Suppressor macrophage treated with lipopolysaccharide for 1 hour (primary cell): ENCODE measurements at places on chromosomes 3 and 15.

DNA sequence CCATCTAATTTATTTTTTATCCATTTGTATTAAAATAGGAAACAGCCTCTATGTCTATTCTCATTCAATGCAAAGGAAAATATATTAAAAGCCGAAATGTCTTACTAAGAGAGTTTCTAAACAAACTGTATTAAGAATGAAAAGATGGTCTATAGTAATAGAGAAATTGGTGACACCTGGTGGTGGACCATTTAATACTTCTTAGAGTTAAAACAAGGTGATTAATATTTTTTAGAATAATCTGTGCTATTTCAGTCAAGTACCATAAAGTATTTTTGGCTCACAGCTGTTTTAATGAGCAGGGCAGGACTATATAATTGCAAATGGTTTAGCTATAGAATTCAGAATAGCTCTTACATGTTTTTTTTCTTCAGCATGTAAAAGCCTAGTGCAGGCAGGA, 55.7 kb downstream of the SYNPR start:
- DNase-seq = no peak

GRCh38 chr3:128385080-128385832, 81.4 kb downstream of the DNAJB8 start:
- DNase-seq = no peak

DNA sequence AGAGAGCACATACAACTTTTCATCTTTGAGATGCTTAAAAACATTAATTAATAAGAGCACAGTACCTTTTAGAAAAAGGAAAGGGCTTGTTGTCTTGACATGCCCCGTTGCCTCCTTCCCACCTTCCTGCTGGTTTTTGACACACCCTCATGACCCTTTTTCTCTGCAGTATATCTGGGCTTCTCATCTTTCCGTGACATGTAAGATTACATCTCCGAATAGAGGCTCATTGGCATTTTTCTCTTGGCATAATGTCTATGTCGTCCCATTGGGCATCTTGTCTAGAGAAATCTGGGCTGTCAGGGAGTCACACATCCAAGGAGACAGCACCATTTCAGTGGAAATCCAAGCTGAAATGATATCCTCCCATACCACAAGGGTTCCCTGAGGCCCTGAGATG, 64.1 kb downstream of the LRTM1 start:
- DNase-seq = no peak

DNA sequence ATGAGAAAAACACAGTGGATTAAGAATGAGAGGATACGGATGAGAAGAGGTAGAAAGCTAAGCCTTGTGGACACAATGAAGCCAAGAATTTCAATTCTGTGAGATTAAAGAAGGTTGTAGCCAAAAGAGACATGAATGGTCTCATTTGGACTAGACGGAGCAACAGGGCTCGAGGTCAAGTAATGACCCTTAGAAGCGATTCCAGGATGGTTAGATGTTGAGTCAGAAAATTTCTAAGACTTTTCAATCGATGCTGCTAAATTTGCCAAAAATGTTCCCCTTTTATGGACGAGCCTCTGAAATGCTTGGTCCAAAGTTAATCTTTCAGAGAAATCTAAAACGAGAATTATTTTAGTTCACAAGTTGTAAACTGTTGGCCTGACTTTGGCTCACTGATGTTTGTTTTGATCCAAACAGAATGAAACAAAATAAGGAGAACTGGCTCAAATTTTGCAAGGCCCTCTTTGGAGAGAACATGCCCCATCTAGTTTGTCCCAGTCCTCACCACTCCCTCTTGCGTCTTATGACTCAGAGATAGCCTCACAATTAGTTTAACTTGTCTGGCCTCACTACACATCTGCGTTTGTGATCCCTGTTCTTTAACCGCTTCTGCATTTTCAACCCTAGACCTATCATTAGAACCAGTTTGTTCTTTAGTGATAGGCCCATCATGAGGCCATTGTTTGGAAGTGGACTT, 235.5 kb downstream of the PDZRN3 start:
- no peak for DNase-seq

DNA sequence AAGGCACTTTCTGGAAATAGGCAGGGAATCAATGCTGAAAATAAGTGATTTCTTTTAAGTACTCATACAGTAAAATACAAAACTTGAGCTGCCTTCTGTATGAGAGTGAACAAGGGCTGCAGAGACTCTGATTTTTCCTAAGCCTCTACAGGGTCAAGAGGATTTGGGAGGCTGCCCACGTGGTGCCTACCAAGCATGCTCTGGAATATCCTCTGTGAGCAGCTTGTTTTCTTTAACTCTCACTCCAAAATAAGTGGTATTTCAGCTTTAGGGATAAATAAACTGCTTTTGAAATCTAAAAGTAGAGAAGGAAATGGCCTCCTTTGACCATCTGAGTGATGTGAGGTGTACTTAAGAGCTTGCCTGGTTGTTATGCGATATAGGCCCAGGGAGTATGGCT, 8.1 kb upstream of the SELENOK start:
- no peak for DNase-seq

DNA sequence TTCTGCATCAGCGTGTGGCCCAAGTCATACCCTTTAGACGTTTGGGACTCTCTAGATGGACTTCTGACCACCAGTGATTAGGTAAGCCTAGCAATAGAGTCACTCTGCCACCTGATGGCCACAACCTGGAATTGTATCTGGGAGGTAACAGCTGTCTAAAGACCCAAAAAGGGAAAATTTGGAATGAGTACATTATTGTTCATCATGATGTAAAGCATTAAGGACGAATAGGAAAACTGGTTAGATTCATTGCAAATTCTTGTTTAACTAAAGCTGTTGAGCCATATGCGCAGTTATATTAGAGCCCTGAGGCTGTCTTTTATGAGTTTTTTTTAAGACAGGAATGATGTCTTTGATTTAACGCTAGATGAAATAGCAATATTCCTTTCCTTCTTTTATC, 63.6 kb downstream of the FAM81A start:
- DNase-seq = peak; percentile 68

DNA sequence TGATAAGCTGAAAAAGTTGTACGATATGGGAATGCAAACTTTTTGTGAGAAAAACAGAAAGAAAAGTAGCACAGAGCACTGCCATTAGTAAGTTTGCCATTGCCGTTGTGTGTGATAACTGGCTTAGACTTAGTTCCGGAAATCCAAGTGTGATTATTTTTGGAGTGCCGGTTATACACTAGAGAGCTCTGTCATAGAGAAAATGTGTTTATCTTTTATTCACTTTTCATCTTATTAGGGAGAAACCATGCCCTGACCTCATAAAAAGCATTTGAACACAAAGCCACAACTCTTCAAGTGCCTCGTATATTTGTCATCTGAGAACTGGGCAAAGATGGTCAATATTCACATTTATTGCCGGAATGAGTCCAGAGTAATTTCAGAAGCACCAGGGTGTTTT, 36.1 kb downstream of the CTDSPL start:
- DNase-seq = no peak

DNA sequence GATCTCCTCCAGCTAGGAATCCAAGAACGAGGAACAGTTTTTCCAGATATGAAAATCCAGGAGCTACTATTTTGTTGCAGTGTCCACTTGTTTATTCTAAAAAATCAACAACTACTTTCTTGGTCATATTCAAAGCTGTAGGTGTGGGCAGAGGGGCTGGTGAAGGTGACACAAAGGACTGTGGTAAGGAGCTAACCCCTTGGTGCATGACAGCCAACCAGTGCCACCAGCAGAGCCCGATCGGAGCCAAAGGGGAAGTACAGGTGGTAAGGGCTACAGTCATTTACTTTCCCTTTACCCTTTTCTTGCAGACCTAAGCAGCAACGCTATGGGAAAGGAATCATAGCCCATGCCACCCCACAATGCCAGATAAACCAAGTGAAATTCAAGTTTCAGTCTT, 30.7 kb downstream of the PLA1A start:
- DNase-seq = peak; percentile 83

- DNase-seq = no peak
These were observed 4.0 kb upstream of the RCCD1 start for GRCh38 chr15:90950676-90951075.

GRCh38 chr15:86849136-86849535, 769.5 kb downstream of the AGBL1 start:
- no peak for DNase-seq

DNA sequence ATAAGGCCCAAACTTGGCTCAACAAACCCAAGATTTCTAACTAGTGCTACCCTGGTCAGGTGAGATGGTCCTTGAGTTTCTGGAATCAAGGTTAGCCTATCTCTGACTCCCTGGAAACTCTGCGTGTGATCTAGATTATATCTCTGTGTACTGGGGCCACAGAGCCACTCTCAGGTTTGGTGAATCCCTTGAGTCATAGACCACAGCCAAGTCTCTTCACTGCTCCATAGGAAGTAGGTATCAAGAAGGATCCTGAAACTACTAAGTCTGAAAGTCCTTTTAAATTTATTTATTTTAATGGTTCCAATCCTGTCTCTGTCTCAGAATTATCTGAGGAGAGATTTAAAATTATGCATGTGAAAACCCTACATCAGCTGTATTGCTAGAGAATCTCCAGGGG, 99.1 kb downstream of the TUSC7 start:
- DNase-seq = peak; percentile 10

DNA sequence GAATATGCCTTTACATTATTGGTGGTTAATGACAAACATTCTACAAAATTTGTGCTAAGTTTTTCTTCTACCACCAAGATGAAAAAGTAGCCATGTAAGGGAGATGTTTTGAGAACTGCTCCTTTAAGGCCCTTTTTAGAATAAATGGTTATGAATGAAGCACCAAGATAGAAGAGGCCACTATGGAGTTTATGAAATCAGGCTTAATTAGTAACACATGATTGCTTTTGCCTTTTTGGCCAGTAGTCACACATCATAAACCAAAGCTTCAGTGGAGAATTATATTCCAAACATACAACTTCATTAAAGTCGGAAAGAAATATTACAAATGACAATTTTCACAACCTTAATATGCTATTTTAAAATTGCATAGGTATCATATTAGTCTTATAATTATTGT, 331.7 kb downstream of the RBMS3 start:
- DNase-seq = no peak

DNA sequence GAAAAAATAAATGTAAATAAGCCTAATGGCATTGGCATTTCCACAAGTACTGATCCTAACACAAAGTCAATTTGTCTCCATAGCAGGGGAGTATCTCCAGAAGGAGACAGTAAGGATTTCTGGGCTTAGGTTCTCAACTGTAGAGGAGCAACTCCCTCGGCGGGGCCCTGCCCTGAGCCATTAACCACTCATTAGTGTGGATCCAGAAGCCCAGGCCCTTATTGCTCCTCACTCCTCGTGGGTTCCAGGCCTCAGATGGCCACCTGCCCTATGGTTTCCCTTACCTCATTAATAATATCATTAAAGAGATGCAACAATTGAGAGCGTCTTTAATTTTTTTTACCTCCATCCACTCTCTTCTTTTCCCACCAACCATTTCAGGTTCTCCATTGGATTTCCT, 85.3 kb upstream of the CLDN18 start:
- DNase-seq = no peak

- DNase-seq = no peak
These were observed 34.1 kb upstream of the DET1 start for GRCh38 chr15:88580532-88580931.

- peak; percentile 75 for DNase-seq
These were observed 73.0 kb downstream of the ATP10A start for GRCh38 chr15:25790000-25790660.

DNA sequence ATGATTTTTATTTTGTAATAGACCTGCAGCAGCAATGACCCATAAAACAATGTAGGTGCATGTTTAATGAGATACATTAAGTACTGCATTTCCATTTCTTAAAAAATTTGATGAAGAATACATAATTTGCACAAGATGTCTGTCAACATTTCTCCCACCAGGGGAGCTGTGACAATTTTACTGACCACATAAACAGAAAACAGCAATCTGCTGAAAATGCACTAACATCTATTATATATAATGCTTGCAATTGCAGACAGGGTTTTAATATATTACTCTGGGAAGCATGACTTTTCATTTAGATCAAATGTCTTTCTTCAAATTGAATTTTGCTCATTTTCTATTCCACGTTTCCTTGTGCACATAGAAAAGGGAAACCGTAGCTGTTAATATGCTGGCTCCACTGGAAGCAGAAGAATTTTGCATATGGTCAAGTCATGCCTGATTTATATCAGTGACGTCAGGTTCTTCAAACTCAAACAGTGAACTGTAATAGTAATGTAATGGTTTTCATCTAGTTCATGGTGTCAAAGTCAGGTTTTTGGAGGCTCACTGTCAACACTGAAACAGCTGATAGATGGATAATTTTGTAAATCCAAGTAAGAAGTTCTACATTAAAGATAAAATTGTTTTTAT, 79.8 kb upstream of the IGF1R start:
- no peak for DNase-seq

GRCh38 chr15:100560323-100560722, 31.6 kb upstream of the CERS3 start:
- DNase-seq = peak; percentile 65

- no peak for DNase-seq
These were observed 2.2 kb upstream of the SENP2 start for GRCh38 chr3:185583925-185584324.
